ENCODE measurements at places on chromosomes 16 and 17.

DNA sequence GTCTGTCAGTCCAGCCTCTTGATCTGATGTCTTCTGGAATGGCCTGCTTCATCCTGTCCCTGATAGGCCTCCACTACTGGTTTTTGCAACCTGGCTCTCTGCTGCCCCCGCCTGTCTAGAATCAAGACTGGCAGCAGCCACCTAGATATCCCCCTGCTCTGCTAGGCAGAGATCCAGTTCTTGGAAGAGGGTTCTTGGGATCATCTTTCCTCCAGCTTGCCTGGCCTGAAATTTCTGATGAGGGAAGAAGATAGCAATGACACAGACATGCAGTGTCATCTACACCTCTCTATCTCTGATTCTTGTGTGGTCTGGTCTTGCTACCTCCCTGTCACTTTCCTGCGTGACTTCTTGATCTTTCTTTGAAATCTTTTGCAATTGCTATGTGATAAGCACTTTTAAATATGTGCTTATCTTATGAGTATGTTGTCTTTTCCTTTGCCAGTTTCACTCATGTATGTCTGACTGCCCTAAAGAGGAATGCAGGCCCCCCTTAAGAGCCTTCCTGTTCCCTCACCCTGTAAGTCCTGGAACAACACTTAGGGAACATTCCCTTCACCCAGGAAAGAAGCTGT, 20.3 kb upstream of the NFATC3 start:
- DNase-seq = peak; percentile 37

DNA sequence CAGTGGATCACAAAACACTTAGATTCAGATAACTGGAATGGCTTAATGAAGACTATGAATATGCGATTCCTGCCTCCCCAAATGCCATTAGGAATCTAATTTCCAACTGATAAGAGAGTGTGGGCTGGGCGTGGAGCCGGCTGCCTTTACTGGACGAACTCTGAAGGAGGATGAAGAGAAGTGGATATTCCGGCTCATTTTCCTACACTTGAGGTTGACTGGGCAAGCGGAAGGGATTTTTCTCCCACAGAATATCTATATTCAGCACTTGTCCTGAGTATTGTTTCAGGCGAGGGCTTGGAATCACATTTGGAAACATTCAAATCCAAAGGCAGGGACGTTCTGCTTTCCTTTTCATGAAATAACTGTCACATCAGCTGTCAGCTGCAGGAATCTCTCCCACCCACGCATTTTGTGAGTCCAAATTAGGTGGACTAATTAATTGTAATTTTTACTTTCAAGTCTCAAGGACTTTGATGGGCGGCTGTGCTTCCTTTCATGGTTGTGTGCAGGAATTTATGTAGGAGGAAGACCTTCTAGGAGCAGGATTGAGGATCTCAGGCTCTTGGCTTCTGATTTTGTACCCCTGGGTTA, 138.5 kb downstream of the PITPNC1 start:
- DNase-seq = no peak

DNA sequence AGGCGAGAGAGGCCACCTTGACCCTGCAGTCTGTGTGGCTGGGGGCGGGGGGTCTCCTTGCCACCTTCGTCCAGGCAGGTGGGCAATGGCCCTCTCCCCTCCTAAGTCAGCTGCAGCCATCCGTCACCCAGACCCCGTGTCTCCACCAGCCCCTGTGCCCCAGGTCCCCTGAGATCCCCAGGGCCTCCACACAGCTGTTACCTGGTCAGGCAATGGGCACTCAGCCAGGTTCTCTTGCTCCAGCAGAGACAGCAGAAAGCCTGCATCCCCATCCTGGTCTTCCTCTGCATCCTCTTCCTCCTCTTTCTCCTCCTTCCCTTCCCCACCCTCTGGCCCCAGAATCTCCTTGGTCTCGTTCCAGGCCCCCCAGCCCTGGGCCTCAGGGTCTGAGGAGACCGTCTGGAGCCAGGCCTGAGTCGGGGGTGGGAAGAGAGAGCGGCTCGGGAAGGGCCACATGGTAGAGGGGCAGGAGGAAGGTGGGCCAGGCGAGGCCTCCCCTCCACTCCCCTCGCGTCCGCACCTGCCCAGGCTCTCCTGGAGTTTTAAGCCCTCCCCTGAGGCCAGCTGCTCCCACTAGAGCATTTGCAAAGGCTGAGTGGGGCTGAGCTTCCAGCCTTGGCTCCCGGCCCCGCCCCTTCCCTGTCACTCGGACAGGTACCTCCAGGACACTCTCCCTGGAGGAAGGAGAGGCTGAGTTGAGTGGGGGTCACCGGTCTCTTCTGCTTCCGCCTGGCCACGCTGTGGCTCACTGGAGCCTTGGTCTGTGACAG, at the start of gene PABPN1L:
PABPN1L (minus strand) TSS at position 510 of the 770 bp plus-strand sequence; CDS start at position 456, 54 bp downstream.
- no peak for DNase-seq

DNA sequence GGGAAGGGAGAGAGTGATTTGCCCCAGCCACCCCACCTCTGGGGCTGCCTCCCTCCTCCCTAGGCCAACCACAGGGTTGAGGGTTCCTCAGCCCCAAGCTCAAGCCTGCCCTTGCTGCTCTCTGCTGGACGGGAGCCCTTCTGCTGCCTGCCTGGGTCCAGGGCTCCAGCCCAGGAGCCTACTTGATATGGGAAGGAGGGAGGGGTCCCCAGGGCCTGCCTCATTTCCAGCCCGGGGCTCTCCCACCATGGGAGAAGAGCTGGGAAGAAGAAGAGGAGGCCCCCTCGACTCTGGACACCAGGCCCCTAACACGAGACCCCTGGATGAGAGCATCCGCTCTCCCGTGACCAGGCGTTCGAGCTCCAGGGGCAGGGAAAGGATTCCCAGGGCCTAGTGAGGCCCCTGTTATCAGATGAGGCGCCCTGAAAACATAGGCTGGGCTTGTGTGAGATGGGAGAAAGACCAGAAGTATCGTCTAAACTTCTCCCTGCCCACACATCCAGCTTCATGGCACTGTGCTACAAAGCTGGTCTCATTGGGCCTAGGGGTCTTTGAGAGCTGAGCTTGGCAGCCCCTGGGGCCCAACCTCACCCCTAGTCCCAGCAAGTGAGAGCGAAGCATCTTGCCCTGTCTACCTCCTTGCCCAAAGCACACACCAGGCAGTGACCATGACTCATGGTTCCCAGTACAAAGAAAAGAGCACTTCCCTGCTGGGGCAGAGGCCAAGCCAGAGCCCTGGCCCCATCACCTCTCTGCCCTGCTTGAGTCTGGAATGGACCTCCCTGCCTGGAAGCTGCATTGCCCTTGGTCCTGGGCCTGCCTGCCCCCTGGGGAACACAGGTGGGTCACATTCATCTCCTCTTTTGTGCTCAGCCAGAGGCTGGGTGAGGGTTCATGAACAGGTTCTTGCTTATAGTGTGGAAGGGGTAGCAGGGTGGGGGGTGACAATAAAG, 987 bp downstream of the SLC16A5 start:
- no peak for DNase-seq

DNA sequence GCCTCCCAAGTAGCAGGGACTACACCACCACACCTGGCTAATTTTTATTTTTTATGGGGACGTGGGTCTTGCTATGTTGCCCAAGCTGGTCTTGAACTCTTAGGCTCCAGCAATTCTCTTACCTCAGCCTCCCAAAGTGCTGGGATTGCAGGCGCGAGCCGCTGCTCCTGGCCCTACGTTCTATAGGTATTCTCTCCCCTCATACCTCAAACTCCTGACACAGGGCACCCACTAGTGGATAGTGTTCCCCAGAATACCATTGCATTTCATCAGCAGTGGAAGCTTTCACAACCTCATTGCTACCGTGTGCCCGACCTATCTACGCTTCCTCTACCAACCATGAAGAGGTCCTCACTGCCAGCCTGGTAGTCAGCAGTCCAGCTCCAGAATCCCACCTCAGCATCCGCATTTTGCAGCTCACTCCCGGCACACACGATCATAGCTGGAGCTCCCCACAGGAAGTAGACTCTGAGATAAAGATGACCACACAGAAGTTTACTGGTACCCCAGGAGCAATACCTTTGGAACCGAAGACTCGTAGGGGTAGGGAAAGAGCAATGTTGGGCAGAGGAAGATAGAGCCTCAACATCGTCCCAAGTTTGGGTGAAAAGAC, 9.3 kb downstream of the CTRB2 start:
- no peak for DNase-seq

GRCh38 chr17:72665852-72666851, 426.3 kb downstream of the SLC39A11 start:
- no peak for DNase-seq
